Activated CD4-positive, alpha-beta T cell treated with anti-CD3 and anti-CD28 coated beads for 1 hour (primary cell): ENCODE measurements at places on chromosomes 2 and 18.

DNA sequence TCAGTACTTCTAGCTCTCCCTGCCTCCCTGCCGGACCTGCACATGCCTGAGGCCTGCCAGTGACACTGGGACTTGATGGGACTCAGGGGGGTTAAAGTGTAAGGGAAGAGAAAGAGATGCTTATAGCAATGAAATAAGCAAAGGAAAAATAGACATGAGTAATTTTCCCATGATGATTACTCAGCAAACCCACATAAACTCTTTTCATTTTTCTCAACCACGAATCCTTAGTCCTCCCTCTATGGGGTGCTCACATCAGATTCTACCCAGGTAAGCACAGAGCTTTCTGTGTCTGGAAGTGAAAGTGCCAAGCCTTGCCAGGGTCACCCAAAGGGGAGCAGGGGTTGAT lies 44.8 kb upstream of the ANKRD62 start:
- DNase-seq, result no peak

DNA sequence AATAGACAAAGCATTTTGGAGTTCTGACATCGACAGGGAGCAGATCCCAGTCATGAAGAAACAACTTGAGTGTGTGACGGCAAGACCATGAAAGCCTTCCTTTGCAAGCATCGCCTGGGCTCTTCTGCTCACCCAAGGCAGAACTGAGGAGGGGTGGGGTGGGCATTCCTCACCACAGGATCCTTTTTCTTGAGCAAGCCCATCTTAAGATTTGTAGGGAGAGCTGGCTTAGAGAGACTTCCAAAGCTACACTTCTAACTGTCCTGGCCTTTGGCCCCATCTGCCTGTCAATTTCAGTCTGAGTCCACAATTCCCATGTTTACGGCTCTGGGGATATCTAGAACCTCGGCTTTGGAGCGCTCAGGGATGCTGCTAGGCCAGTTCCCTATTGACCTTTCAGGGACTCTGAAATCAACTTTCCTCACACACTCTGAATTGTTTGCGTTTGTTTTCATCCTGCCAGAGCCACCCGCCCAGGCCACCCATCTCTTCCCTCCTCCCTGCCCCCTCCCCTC lies 3.7 kb downstream of the KLHL14 start:
- no peak for DNase-seq

DNA sequence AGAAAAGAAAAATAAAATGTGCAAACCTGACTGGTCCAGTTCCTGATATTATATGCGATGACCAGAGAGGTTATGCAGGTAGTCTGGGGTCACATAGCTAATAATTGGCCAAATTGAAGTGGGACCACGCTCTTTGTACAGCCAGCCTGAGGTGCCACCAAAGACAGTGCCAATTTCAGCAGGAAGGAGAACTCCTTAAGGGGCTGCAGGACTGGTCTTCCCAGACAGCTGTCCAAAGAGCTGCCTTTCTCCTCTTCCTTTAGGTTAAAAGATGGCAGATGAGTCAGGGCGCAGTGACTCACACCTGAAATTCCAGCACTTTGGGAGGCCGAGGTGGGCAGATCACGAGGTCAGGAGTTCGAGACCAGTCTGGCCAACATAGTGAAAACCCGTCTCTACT lies 95.5 kb downstream of the ACKR3 start:
- no peak for DNase-seq

DNA sequence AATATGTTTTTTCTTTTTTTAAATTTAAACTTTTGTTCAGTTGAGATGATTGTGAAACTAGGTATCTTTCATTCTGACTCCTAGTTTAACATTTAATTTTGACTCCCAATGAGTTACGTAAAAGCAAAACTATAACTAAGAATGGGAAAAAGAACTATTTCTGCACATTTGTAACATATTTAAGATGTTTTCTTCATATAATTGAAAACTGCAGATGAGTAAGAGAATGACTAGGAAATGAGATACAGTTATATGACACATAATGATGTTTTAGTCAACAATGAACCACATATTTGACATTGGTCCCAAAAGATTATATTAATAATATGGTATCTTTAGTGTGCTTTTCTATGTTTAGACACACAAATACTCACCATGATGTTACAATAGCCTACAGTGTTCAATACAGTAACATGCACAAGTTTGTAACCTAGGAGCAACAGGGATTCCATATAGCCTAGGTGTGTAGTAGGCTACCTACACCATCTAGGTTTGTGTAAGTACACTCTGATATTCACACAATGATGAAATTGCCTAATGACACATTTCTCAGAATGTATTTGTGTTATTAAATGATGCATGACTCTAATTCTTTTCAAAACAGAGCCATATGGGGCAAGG lies 12.6 kb downstream of the ERMN start:
- DNase-seq, result no peak

DNA sequence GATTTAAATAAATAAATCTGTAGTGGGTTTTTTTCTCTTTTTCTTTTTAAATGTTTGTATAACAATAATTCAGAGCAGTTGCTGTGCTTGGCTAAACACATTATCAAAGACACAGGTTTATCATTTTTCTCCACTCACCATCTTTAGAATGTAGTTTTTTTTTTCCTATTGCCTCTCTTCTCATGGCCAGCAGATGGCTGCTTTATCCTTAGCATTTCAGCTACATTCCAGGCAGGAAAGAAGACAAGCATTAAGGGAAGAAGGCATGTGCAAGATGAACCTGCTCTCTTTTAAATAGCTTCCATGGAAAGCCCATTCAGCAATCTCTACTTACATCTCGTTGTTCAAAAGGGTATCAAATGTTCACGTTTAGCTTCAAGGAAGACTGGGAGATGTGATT lies 42.6 kb downstream of the ARHGAP15 start:
- DNase-seq, result no peak

DNA sequence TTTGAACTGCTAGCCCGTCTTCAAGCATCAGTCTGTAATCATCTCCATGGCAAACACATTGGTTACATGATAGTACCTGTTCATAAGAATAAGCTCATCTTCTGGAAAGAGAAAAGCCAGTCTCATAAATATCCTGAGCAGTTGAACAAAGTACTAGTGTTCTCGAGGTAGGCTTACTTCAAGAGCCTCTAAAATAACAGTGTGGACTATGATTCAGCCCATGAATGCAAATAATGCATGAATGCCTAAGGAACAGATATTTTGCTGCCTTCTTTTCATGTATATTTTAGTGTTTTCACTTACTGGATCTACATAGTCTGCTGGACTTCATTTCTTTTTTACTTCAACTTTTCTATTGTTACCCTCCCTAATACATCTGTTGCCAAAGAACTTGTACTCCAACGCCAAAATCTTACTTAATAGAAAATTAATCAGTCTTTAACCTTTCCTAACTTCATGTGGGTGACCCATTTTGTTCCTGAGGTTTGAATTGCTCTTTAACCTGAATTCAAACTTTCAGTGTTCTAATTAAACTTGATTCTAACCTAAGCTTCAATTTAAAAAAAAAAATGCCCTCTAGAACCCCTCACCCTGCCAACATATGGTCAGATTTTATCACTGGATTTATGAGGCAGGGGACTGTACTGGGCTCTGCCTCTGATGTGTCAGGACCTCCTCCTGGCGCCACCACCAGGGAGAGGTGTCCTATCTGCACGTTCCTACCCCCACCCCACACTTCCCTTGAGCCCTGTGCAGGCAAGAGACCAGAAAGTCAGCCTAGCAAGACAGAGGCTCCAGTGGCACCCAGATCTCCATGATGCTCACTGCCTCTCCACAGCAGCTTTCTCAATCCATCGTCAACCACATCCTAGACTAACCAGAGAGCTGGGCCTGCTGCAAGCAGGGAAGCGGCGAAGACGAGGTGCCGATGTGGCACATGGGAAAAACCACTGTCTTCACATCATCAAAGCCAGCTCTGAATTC lies 264.7 kb upstream of the ID2 start:
- no peak for DNase-seq

GRCh38 chr2:65293376-65293775 lies 65.7 kb downstream of the ACTR2 start:
- no peak for DNase-seq

DNA sequence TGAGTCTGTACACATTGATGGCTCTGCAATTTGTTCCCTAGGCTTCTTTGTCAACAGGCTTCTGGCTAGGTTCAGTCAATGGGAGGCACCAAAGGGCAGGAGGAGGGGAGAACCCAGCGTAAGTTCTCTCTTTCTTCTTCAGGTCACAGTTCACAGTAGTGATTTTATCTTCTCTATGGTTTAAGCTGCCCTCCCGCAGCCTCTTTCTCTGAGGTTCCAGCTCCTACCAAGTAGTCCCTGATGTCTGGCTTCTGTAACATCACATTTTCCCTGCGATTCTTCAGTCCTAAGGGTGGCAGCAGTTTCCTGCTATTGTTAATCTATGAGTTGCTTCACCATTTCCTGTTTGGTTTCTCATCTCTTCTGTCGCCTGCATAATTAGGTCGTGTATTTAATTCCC lies 107.4 kb downstream of the CPO start:
- no peak for DNase-seq

GRCh38 chr2:238873841-238874240 lies 26.0 kb downstream of the TWIST2 start:
- DNase-seq, result no peak

GRCh38 chr2:101188683-101189405 lies 37.7 kb upstream of the TBC1D8 start:
- no peak for DNase-seq

DNA sequence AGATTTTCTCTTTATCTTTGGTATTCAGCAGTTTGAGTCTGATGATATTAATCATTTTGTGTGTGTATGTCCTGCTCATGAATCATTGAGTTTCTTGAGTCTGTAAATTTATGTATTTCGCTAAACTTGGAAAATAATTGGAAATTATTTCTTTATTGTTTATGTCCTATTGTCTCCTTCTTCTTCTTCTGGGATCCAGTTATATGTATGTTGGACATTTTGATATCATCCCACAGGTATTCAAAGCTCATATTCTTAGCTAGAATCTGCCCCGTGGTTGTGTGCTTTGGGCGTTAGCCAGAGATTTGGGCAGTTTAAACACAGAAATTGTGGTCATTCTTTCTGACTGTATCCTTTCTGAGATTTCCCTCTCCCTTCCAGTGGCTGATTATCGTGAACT lies 243.0 kb upstream of the SPRED2 start:
- DNase-seq, result no peak

- DNase-seq, result no peak
Observed at GRCh38 chr18:2822213-2822921, 24.4 kb upstream of the EMILIN2 start.
